Vagina (tissue), 2 donors: ENCODE measurements at places on chromosomes 5 and 9.
A peak's percentile ranks its signal among the peaks of the same experiment; 100 is the strongest.

DNA sequence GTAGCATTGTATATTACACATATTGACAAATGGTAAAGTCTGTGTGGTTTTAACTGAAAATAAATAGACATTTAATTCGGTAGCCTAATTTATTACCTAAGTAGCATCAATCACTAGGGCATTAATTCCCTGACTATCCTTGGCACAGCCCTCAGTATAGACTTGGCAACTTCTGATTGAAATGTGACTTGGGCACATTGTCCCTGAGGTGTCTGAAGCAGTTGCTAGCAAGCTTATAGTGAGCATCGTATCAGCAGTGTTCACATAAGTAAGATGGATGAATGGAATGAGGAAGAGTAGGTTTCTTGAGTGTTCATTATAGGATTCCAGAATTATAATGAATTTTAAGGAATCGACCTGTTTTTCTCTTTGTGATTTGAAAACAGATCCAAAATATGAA lies 16.1 kb downstream of the LURAP1L start:
- no peaks in the 10 kb centered on the region for H3K36me3 ChIP-seq
- DNase-seq, result no peak
- H3K4me1 ChIP-seq, result peaks cover 43% of the 10 kb centered on the region
- peak overlapping the region; percentile 22 for H3K27ac ChIP-seq
- no peak overlapping the region for H3K4me3 ChIP-seq

DNA sequence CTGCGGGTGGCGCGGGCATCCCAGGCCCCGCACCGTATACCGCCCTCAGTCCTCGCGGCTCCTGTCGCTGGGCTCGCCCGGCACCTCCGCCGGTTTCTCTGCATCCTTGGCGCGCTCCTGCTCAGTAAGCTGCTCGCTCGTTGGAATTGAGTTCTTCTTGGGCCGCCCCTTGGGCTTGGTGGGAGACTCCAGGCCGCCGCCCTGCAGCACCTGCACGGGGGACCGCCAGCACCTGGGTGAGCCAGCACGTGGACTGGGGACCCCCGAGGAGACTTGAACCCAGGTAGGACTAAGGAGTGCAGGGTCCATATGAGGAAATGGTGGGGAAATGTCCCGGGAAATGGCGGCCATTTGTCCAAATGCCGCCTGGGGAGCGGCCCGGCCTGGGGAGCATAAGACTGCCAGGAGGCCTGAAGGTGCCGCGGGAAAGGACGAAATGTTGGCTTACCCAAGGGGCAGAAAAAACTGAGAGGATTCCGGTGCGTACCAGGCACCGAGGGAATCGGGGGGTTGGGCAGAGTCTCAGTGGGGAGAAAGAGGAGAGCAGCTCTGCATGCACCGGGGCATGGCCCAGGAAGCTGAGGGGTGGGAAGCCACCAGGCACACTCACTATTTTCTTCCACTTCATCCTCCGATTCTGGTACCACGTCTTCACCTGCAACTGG lies 2.9 kb downstream of the BARX1 start:
- peak overlapping the region; percentile 34 for H3K4me3 ChIP-seq
- no peak for DNase-seq
- H3K36me3 ChIP-seq, result no peaks in the 10 kb centered on the region
- peaks cover 49% of the 10 kb centered on the region for H3K27me3 ChIP-seq
- no peak overlapping the region for H3K27ac ChIP-seq

GRCh38 chr5:1376981-1377380 lies 32.1 kb upstream of the CLPTM1L start:
- no peaks in the 10 kb centered on the region for H3K36me3 ChIP-seq
- no peaks in the 10 kb centered on the region for H3K27me3 ChIP-seq
- no peak overlapping the region for H3K4me3 ChIP-seq
- DNase-seq, result no peak
- peaks cover 8% of the 10 kb centered on the region for H3K4me1 ChIP-seq

GRCh38 chr5:83104021-83104420 lies 26.7 kb downstream of the XRCC4 start:
- H3K4me3 ChIP-seq, result no peak overlapping the region
- no peaks in the 10 kb centered on the region for H3K36me3 ChIP-seq

- DNase-seq, result no peak
- H3K27me3 ChIP-seq, result no peaks in the 10 kb centered on the region
- no peak overlapping the region for H3K4me3 ChIP-seq
- H3K4me1 ChIP-seq, result peaks cover 16% of the 10 kb centered on the region
- H3K36me3 ChIP-seq, result no peaks in the 10 kb centered on the region
- H3K27ac ChIP-seq, result no peak overlapping the region
These were observed 8.2 kb upstream of the AGPAT2 start for GRCh38 chr9:136695435-136695895.

DNA sequence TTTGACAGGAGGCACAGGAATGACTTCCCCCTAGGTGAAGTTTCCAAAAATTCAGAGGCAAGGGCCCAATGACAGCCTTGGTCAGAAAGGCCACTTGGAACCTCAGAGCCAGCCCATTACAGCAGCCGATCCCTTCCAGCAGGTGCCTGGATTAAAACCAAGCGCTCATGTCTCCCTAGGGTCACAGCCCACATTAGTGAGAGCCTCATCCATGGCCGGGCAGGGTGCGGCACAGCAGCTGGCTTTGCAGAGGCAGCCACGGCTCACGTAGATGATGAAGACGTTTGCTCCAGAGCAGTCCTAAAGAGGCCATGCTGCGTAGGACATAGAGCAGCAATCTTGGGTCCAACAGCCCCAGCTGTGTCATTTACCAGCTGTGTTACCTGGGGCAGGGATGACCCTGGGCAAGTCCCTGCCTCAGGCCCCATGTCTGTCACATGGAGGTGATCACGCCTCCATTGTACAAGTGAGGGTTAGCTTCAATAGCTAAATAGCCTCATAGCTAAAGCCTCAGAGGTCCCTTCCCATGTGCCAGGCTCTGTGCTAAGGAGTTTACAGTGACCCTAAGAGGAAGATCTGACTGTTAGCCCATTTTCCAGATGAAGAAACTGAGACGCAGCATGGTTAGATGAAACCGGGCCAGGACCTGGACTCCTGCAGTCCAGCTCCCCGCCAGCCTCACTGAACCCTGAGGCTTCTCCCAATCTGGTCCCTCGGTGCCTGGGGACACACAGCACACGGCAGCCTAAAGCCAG lies 39.2 kb downstream of the NEK6 start:
- no peak for DNase-seq
- H3K27me3 ChIP-seq, result no peaks in the 10 kb centered on the region
- H3K36me3 ChIP-seq, result no peaks in the 10 kb centered on the region
- H3K4me1 ChIP-seq, result peaks cover 39% of the 10 kb centered on the region

GRCh38 chr9:104882566-104882965 lies 45.4 kb downstream of the ABCA1 start:
- H3K36me3 ChIP-seq, result no peaks in the 10 kb centered on the region
- H3K4me3 ChIP-seq, result no peak overlapping the region
- H3K27me3 ChIP-seq, result no peaks in the 10 kb centered on the region
- no peak overlapping the region for H3K27ac ChIP-seq
- DNase-seq, result no peak

DNA sequence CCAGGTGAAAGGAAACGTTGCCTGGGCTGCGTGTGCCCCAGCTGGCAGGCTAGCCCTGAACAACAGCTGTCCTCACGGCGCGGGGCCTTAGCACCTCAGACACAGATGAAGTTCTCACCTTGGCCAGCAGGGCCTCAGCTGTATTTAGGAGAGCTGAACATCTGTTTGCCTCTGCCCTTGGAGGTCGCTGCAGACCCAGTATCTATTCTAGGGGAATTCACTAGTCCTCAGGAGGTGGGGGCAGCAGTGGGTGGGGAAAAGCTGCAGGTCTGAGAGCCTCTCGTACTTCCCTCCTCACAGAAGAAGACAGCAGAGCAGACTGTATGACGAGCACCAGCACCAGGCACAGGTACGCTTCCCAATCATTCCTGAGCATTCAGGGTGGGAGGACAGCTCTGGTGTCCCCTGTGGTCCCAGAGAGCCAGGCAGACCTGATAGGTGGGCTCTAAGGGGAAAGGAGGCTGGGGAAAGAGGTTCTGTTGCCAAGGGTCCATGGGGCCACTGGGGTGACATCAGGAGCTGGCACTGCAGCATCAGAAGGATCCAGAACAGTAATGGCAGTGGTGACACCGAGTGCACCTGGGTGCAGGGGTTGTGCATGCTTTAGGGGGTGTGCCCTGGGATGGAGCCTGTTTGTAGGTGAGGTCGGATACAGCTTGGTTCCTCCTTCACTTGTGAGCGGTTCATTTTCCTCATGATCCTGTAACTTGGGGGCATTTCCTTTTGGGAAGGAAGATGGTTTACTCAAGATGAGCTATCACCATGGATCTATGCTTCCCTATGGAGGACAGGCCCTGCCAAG lies 13.8 kb downstream of the CD74 start:
- H3K4me1 ChIP-seq, result no peaks in the 10 kb centered on the region
- no peak overlapping the region for H3K27ac ChIP-seq
- no peaks in the 10 kb centered on the region for H3K27me3 ChIP-seq
- H3K4me3 ChIP-seq, result no peak overlapping the region
- no peak for DNase-seq

GRCh38 chr5:123156577-123157296 lies 67.7 kb downstream of the PRDM6 start:
- H3K27me3 ChIP-seq, result no peaks in the 10 kb centered on the region
- peaks cover 24% of the 10 kb centered on the region for H3K4me1 ChIP-seq
- H3K4me3 ChIP-seq, result no peak overlapping the region
- H3K27ac ChIP-seq, result peak overlapping the region; percentile 22
- H3K36me3 ChIP-seq, result no peaks in the 10 kb centered on the region
- DNase-seq, result no peak

GRCh38 chr5:168291964-168292785 lies 730 bp downstream of the WWC1 start:
- H3K4me3 ChIP-seq, result peak overlapping the region; percentile 45
- no peaks in the 10 kb centered on the region for H3K36me3 ChIP-seq
- no peak overlapping the region for H3K27ac ChIP-seq
- peaks cover 16% of the 10 kb centered on the region for H3K4me1 ChIP-seq
- H3K27me3 ChIP-seq, result peaks cover 9% of the 10 kb centered on the region
- DNase-seq, result no peak

DNA sequence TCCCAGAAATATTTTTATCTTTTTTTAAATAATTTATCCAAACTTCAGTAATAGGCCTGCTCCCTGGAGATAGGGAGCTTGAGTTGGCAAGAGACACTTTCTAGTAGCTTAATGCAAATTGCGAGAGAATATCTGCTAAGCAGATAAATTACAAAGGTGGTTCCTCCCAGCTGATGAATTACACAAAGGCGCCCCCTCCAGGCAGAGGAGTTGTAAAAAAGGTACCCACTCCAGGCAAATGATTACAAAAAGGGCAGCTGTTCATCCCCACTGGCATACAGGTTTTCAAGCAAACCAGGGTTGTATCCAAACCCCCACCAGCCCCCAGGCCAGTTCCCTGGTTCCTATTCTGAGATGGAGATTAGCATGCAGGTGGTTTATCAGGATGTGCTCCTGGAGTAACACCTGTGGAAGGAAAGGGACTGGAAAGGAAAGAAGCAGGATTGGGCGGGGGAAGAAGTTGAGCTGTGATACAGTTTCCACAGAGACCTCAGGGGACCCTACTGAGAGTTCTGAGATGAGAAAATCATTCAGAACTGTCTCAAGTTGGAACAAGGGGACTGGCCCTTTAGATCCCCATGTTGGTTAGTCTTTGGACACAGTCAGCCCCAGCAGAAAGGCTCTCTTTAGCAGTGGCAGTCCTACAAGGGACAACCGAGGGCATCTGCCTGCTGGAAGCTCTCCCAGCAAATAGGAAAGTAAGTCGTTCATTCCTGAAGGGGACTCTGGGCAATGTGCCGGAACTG lies 25.5 kb downstream of the ESM1 start:
- no peaks in the 10 kb centered on the region for H3K27me3 ChIP-seq
- no peak for DNase-seq
- no peak overlapping the region for H3K4me3 ChIP-seq
- H3K36me3 ChIP-seq, result no peaks in the 10 kb centered on the region
- H3K27ac ChIP-seq, result no peak overlapping the region
- no peaks in the 10 kb centered on the region for H3K4me1 ChIP-seq
